ENCODE measurements at places on chromosomes 1 and 21.

GRCh38 chr1:14615549-14616218 lies 17.2 kb downstream of the KAZN start:
- no peak for DNase-seq

DNA sequence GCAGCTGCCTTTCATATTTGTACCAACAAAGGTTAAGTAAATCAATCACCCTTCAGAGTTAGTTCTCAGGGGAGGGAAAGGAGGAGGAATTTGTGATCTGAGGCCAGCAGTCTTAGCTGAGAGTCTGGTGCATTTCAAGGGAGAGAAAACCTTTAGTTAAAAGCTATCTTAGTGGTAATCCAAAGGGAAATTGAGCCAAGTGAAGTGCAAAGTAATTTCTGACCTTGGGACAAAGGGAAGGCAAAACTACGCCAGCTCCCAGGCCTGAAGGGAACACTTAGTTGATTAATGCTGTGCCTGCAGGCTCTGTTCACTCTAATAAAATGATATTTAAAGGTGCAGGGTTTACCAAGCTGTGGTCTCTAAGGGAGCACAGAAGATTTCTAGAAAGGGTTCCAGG lies 23.1 kb upstream of the FMOD start:
- DNase-seq: no peak

DNA sequence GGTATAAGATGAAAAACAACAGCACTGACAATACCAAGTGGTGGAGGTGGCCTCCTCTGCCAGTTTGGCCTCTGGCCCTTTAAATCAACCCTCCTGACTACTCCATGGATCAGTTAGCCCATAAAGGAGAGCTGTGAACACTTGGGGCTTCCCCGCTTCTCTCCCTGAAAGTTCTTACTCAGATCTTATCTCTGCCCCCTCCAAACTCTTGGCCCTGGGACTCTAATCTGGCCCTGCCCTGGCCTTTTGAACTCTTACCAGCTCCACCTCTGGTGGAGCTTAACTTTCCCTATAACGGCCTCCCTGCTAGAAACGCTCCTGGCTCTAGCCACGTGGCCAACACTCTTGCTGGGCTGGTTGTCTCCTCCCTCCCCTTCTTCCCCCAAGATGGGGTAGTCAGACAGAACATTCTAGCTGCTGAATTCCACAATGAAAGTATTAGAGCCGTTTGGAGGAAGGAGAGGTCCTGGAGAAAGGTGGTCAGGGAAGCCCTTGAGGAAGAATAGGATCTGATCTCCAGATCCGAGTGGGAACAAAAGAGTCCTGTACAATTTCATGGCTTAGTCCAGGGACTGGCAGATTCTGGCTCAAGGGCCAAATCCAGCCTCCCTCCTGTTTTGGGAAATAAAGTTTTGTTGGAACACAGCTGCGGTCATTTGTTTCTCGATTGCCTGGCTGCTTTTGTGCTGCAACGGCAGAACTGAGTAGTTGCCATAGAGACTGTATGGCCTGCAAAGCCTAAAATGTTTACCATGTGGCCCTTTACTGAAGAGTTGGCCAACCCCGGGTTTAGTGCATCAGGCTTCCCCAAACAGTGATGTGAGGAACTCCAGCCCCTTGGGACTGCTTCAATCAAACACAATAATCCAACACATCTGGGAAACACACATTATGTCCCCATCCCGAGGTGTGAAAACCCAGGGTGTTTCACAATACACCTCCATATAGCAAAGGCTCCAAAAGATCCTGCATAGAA lies 9.5 kb upstream of the PIGR start:
- DNase-seq: no peak

DNA sequence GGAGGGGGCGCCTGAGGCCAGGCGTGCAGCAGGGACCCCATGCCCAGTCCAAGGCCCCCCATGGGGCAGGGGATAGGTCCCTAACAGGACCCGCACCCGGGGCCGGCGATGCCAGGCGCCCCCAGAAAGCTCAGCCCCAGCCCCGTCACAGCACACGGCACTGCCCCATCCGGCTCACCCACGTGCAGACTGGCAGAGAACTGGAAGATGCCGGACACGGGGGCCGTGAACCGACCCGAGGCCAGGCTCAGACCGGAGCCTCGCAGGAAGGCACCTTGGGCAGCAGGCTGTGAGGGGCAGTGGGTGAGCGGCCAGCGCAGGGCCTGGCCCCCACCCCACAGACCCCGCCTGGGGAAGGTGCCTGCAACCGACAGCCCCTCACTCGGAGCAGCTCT lies 3.3 kb downstream of the C1QTNF12 start:
- no peak for DNase-seq

- DNase-seq: no peak
Observed at GRCh38 chr1:66571789-66572188, 37.8 kb downstream of the SGIP1 start.

DNA sequence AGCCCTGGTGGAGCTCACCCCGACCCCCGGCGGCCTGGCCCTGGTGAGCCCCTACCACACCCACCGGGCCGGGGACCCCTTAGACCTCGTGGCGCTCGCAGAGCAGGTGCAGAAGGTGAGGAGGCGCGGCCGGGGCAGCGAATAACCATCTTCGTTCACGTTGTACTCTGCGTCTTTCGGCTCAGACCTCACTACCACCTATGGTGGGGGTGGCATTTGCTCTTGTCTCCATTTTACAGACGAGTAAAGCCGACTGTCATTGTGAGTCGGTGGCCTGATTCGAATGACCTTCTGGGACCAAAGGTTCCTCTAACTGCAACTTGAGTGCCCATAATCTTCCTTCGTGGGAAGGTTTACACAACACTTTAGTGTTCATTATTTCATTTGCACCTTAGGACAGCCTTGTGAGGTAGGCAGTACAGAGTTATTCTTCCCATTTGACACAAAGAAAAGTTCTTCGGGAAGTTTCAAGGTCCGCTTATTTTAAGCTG lies 506 bp downstream of the C1orf50 start:
- DNase-seq: peak; percentile 60

- peak; percentile 24 for DNase-seq
Observed at GRCh38 chr21:33839167-33839716, 76.4 kb downstream of the ATP5PO start.

- DNase-seq: peak; percentile 62
Observed at GRCh38 chr1:212699104-212699624, 476 bp downstream of the BATF3 start.

DNA sequence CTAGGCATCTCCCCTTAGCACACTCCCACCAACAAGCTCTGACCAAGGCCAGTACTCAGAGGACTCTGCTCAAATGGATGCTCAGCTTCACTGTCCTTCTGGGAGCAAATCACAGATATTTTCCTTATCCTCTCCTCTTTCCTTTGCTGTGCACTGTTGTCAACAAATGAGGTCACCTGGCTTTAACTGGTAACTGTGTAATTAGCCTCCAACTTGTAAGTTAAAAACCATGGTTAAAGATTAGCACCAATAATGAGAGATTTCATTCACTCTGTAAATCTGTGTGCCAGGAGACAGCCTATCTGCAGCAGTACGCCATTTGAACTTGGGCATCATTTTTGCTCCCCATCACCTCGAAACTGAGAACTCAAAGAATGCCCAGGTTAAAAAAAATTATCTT lies 149.5 kb downstream of the GABPA start:
- DNase-seq: no peak

DNA sequence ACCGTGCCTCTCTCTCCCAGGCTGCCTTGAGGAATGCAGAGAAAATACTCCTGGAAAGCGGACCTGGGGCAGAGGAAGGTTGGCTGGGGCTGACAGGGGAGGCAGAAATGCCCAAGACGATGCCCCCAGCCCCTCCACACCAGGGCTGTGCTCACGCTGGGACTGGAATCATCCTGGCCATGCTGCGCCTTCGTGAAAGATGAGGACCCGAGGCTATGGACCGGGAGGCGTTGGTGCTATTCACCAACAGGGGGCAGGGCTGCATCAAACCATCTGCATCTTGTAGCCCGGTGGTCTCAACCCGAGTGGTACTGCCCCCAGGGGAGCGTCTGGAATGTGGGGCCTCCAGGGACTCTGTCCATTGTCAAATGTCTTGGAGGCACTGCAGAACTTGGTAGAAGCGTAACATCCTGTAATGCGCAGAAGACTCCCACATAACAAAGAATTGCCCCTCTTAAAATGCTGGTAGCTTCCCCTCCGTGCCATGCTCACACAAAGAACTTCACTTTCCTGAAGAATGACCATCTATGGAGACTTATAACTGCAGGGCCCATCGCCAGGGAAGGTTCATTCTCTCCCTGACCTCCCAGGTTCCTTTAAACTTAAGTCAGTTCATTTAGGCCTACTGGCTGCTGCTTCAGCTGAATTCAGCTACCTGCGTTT lies 251.2 kb downstream of the RRAGC start:
- peak; percentile 72 for DNase-seq

GRCh38 chr1:162696286-162696862 lies 64.1 kb downstream of the DDR2 start:
- DNase-seq: no peak

DNA sequence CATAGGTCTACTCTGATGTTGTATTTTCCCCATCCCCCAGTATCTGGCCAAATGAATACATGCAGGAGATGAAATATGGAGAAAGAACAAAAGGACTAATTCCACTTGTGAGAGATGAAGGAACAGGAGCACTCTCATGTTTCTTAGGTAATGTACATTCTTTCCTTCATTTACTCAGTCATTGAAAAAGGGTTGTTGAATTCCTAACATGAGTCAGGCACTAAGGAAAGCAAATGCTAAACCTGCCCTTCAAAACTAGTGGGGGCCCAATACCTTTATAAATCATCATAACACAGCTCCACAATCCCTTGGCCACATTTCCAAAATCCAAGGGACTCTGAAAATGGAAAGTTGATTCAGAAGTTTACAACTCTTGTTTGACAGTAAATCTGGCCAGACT lies 94.3 kb downstream of the DIRAS3 start:
- DNase-seq: no peak

- DNase-seq: no peak
Observed at GRCh38 chr1:109840011-109840629, 70.5 kb upstream of the CSF1 start.

DNA sequence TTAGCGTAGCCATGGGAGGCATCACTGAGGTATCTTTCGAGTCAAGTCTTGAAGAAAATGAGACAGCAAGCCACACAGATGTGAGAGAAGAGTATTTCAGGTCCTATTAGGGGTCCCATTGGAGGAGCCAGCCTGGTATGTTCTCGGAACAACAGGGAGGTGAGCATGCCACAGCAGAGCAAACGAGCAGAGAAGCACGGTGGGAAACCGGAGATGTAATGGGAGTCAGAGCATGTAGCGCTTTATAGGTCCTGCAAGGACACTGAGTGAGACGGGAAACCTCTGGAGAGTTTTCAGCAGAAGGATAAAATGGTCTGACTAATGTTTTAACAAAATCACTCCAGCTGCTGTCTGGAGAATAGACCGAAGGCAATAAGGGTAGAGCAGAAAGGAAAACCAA lies 15.9 kb downstream of the H3-3A start:
- no peak for DNase-seq

Measured in hematopoietic multipotent progenitor cell treated with erythropoietin and hydrocortisone succinate and interleukin-3 and kit ligand, for 6 days (in vitro differentiated cells).